Activated CD8-positive, alpha-beta memory T cell treated with anti-CD3 and anti-CD28 coated beads for 48 hours (primary cell): ENCODE measurements at places on chromosomes 2 and 18.

DNA sequence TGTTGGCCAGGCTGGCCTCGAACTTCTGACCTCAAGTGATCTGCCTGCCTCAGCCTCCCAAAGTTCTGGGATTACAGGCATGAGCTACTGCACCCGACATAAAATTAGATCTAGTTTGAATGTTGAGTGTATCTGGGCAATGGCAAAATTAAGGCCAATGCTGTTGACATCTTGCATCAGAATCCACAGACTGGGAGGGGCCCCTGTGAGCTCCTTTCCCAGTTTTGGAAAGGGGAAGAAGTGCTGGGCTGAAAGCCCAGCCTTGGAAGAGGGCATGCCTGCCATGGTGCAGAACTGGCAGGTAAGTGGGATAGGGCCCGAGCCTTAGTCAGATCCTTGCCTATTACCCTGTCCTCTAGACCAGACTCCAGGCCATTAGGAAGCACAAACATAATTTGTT lies 4.5 kb upstream of the MYOM1 start:
- DNase-seq, result no peak

GRCh38 chr2:234885886-234886285 lies 65.9 kb upstream of the SH3BP4 start:
- no peak for DNase-seq

DNA sequence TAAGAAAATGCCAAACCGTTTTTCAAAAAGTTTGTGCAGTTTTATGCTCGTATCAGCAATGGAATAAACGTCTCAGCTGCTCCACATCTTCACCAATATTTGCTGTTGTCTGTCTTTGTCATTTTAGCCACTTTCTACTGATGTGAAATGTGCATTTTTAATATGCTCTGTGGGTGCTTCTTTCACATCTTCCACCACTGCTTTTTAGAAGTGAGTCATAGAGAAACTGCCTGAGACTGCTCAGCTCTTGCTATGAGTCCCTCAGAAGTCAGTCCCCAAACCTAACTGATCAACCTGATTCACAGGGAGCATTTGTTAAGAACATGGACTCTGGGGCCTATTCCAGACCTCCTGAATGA lies 41.0 kb upstream of the EPC2 start:
- DNase-seq, result no peak

- no peak for DNase-seq
These were observed 203.1 kb downstream of the NCKAP5 start for GRCh38 chr2:133365117-133365516.

GRCh38 chr2:234725528-234726264 lies 226.1 kb upstream of the SH3BP4 start:
- DNase-seq, result no peak

GRCh38 chr2:33146102-33146501 lies 199.3 kb downstream of the LTBP1 start:
- no peak for DNase-seq

- no peak for DNase-seq
These were observed 47.9 kb downstream of the FRZB start for GRCh38 chr2:182818501-182818900.

DNA sequence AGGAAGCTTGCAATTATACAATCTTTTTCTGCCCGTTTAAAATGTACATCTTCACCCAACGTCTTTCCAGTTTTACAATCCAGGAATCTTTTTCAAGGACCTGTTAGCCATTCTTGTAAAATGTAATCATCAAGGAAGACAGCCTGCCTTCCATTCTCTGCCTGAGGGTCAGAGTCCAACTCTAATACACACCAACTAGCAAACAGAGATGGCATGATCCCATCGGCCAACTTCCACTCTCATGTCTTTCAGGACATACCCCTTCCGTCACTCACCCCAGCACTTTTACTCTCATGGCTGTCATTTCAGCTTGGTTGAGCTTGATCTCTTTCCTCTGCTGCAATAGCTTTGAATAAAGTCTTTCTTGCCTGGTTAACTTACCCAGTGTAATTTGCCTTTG lies 172.5 kb upstream of the NETO1 start:
- no peak for DNase-seq

DNA sequence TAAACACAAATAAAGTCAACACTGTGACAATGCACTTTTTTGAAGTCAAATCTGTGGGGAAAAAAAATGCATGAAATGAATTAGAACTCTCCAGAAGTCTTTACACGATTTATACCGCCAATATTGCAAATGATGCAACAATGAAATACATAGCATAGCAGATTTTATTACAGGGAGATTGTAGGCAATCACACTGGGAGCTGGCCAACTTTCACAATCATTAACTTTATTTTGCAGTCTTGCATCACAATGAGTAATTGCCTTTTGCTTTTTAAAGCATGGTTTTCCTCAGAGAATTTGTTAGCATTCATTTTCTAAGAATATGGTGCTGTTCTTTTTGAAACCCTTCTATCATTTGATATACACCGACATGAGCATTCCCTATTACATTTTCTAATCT lies 366.4 kb upstream of the FSIP2 start:
- no peak for DNase-seq

GRCh38 chr18:46627136-46627535 lies 29.9 kb downstream of the LOXHD1 start:
- no peak for DNase-seq

DNA sequence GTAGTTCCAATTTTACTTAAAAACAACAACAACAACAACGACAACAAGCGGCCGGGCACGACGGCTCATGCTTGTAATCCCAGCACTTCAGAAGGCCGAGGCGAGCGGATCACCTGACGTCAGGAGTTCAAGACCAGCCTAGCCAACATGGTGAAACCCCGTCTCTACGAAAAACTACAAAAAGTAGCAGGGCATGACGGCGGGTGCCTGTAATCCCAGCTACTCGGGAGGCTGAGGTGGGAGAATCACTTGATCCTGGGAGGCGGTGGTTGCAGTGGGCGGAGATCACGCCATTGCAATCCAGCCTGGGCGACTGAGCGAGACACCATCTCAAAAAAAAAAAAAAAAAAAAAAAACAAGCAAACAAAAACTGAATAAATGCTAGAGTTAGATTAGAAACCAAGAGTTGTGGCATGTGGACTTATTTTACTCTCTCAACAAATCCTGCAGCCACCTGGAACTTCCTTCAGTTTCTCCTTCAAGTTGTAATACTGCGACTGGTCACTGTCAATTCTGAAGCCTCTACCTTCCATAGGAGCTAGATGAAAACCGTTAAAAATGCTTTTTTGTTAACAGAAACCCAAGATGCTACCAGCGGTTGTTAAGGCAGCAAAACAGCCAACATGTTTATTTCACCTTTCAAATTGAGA lies 1.3 kb downstream of the ATP5F1A start:
- DNase-seq, result no peak

DNA sequence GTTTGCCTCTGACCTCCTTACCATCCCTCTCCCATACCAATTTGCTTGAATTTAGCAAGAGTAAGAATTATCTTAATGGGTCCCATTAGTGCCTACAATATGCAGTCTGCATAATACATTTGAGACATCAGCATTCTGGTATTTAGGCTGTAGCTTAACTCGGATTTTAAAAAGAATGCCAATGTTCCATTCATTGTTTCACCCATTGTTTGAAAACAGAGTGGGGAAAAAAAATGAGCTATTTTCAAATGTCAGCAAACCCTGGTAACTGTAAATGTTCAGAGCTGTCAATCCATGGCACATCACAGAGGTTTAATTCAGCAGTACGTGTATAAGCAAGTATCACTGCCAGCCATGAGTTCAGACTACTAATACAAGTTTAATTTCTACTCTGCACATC lies 61.9 kb upstream of the TSPYL6 start:
- no peak for DNase-seq

GRCh38 chr2:26345283-26345544 lies 729 bp upstream of the SELENOI start:
- no peak for DNase-seq

- DNase-seq, result no peak
These were observed 20.8 kb downstream of the LAMA1 start for GRCh38 chr18:7096838-7097237.

- DNase-seq, result no peak
These were observed 92.1 kb downstream of the IRS1 start for GRCh38 chr2:226707499-226707898.

DNA sequence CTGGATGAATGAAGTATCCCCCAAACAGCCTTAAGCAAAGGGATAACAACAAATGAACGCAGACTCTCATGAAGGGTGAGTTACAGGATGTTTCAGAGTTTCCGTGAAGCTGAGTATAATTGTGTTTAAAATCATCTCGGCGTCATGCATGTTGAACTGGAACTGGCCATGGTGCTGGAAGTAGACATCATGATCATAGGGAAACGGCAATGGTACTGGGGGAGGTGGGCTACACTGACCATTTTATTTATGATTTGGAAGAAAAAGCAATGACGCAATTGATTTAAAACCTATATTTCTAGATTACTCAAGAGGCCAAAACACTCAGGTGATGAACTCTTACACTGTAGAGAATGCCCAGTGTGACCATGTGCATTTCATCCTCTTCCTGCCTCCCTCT lies 387.9 kb upstream of the MYT1L start:
- DNase-seq, result no peak

DNA sequence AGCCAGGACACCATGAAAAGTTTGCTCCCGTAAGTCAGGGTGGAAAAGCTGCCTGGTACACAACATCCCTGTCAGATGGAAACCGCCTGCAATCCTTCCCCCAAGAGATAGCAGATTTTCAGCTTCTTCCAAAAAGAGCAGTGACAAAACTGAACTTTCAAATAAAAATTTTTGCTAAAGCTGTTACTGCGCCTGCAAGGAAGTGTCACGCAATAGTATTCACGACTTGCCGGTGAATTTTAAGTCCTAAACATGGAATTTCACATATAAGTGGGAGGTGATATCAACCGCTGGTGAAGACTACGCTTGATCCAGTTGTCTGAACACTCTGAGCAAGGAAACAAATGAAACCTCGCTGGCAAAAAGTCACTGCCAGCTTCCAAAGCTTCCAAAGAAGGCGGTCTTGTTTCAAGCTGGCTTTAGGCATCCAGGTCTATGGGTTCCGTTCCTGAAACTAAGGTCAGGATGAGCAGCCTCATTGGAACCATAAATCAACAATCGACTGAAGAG lies 2.8 kb downstream of the COL6A3 start:
- DNase-seq, result no peak

DNA sequence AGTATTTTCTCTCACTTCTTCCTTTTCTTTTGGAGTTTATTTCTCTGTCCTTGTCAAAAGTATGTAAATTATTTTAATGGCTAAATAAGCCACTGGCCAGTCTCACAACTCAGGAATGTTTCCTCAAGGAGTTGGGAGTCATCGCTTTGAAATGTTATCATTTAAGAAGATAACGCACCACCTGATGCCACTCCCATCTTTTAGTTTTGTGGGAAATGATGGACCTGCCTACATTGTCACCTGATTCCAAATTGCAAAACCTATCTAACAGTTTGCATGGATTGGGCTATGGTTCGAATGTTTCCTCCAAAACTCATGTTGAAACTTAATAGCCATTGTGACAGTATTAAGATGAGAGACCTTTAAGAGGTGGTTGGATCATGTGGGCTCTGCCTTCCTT lies 32.4 kb upstream of the PPM1B start:
- no peak for DNase-seq

GRCh38 chr2:199707593-199708185 lies 143.3 kb downstream of the FTCDNL1 start:
- no peak for DNase-seq

DNA sequence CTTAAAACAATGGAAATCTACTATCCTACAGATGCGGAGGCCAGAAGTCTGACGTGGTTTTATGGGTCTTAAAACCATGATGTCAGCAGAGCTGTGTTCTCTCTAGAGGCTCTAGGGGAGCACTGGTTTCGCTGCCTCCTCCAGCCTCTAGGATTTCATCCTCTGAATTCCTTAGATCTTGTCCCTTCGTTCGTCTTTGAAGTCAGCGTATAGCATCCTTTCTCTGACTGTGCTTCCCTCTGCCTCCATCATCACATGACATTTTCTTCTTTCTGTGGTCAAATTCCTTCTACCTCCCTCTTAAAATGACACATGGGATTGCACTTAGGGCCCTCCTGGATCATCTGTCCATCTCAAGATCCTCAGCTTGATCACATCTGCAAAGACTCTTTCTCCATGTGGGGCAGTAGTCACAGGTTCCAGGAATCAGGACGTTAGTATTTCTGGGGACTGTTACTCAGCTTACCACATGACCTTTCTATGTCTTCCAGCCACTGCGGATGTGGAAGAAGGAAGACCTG lies 22.7 kb upstream of the NCK2 start:
- DNase-seq, result no peak

GRCh38 chr2:10985260-10985659 lies 73.5 kb downstream of the KCNF1 start:
- DNase-seq, result no peak

GRCh38 chr2:6828299-6828584 lies 37.5 kb downstream of the CMPK2 start:
- no peak for DNase-seq

- DNase-seq, result no peak
These were observed 262.4 kb downstream of the NBAS start for GRCh38 chr2:15298770-15299169.

GRCh38 chr18:36831139-36831538 lies 2.2 kb downstream of the KIAA1328 start:
- no peak for DNase-seq

GRCh38 chr2:226135861-226136548 lies 663.6 kb downstream of the IRS1 start:
- DNase-seq, result no peak

DNA sequence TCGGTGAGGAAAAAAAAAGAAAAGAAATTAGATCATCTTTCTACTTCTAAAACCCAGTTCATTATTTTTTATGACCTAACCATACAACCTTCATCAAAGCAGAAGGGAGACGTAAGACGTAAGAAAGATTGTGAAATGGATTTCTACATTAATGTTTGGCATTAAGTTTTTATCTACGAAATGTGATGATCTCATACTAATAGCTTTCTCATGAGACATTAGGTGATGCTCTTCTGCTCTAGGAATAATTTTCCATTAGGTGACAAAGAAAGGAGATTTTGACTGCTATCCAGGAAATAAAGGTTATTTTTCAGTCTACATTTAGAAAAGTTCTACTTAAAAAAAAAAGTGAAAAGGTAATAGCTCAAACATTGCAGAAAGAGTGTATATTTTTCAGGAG lies 748.6 kb downstream of the ERBB4 start:
- no peak for DNase-seq

GRCh38 chr18:23853448-23854195 lies 160.9 kb upstream of the TTC39C start:
- no peak for DNase-seq

GRCh38 chr2:95049961-95050360 lies 24.5 kb downstream of the MAL start:
- no peak for DNase-seq

- DNase-seq, result no peak
These were observed 11.1 kb upstream of the BIN1 start for GRCh38 chr2:127118038-127118437.

- no peak for DNase-seq
These were observed 54.6 kb downstream of the GREB1 start for GRCh38 chr2:11588228-11589110.

GRCh38 chr2:226674123-226674522 lies 125.5 kb downstream of the IRS1 start:
- no peak for DNase-seq

DNA sequence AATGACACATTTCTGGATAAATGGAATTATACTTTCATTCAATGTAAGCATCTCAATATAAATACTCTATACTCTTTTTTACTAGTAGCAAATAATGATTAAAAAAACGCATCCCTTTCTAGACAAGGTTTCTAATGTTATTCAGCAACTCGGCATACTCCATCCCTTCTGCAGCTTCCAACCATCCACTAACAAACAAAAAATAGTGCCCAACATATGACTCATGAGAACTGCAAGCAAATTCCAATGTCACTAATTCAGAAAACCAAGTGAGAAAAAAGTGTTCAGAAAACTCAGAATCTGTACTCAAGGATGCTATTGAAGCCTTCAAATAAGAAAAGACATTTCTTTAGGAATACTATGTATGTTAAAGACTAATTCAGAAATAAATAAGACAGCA lies 140.0 kb downstream of the BAZ2B start:
- no peak for DNase-seq
